ENCODE measurements at places on chromosomes 5 and 9.

DNA sequence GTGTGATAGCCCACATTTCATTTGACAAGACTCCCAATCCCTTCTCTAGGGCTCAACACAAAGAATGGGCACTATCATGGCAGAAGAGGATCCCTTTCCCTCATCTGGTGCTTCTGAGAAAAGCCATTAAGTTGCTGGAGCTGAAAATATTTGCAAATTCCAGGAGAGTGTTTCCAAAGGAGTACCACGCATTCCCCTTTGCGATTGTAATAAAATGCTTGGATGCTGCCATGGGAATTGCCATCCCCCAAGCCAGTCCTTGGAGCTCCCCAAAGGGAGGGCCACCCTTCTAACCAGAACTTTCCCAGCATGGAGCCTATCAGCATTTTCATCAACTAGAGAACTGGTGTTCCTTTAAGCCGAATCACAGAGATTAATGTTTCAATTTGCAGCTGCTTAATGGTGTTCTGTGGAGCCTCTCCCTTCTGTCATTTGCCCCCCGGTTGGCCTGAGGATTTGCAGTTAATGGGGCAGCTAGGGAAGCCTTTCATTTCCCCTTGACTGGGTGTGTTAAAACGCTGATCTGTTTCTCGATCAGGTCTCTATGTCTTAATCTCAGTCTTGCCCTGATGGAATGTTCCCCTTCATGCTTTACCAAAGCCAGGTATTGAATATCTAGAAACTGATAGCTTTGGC lies 133.0 kb downstream of the ENC1 start:
- no peak for DNase-seq

- no peak for DNase-seq
These were observed 152.7 kb downstream of the SLIT3 start for GRCh38 chr5:169148138-169148740.

GRCh38 chr9:114869845-114870244 lies 60.5 kb downstream of the TNFSF8 start:
- DNase-seq, result no peak

- DNase-seq, result no peak
These were observed 282.1 kb downstream of the NFIB start for GRCh38 chr9:14031810-14032209.

GRCh38 chr9:95826183-95826838 lies 49.2 kb upstream of the ERCC6L2 start:
- no peak for DNase-seq

DNA sequence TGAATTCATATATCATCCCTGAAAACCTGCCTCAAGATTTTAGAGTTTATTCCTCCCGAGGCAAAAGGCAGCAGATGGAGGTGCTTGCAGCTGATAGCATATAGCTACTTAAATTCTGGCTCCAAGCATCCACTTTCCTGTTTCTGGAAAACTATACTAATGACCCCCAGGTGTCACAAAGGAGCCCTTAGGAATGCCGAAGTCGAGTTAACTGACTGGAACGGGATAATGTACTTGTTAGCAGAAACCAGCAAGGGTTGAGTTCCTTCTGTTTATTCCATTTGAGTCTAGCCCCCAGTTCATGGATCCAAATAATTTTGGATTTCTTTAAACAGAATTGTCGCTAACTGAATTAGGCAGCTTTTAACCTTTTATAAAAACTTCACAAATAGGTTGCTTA lies 44.5 kb downstream of the PTTG1 start:
- DNase-seq, result no peak

DNA sequence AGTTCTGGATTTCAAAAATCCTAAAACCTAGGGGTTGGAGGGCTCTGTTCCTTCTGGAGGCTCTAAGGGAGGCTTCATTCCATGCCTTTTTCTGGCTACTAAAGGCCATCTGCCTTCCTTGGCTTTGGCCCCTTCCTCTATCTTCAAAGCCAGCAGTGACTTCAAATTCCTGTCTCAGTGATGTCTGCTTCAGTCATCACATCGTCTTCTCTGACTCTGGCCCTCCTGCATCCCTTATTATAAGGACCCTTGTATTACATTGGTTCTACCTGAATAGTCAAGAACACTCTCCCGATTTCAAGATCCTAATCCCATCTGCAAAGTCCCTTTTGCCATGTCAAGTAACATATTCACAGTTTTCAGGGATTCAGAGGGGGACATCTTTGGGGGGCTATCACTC lies 60.3 kb downstream of the GNA14 start:
- DNase-seq, result no peak

DNA sequence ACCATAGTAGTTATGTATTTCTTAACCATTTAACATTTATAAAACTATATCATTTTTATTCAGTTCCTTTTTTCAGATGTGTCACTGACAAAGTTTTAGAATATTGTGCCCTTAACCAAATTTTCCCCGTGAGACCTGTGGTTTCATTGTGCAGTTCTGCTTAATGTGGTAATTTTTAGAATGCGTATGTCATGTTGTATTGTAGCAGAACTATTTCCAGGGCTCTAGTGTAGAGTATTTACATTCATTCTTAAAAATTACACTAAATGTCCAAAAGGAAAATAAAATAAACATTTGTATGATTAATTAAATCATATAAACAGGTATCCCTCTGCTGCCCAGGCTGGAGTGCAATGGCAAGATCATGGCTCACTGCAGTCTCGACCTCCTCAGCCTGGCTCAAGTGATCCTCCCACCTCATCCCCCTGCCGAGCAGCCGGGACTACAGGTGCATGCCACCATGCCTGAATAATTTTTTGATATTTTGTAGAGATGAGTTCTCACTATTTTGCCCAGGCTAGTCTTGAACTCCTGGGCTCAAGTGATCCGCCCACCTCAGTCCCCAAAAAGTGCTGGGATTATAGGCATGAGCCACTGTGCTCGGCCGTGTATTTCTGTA lies 15.4 kb downstream of the SERINC5 start:
- no peak for DNase-seq

- peak; percentile 38 for DNase-seq
These were observed 24.4 kb downstream of the HNRNPH1 start for GRCh38 chr5:179599100-179599499.

DNA sequence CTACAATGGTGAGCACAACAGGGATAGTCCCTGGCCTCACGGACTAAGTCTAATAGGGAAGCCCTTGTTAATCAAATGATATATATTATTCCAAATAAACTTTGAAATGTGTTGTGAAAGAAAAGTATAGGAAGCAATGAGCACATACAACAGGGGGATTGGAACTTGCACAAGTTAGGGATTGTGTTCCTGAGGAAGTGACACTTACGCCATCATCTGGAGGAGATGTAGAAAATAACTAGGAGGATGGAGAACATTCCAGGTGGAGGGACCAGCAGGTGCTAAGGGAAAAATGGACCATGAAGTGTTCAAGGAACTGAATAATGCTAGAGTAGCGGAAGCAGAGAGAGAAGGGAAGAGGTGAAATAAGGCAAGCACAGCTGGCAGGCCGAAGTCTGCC lies 18.8 kb upstream of the RPS23 start:
- no peak for DNase-seq

- no peak for DNase-seq
These were observed 210.6 kb downstream of the GOLPH3 start for GRCh38 chr5:31963358-31964006.

DNA sequence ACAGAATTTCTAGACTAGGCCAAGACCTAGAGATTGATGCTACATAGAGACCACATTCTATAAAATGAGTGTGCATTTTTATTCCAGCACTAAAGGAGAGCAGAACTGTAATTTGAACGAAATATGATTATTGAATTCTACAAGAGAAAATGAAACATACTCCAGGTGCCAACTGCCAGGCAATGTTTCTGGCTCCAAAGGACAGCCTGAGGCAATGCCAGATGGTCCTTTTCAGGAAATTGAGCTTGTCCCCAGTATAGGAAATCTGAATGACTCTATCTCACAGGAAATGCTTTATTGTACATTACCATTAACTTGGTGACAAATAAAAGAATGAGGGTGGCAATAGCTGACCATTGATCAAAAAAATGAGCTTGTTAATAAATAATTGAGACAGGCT lies 28.8 kb upstream of the RASGRF2 start:
- no peak for DNase-seq

DNA sequence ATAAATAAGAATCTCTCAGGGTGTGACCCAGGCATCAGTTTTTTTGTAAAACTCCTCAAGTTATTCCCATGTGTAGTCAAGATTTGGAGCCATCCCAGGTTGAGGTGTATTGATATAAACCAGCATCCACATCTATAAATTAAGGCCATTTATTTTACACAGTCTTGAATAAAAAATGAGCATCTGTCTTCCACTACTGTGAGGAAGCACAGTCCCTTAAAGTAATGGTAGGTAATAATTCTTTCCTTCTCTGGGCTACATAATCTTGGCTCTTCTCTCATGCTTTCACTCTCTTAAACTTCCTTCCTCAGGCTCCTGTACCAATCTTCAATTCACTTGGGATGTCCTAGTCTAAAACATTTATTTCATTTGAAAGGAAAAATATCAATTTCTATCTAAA lies 110.3 kb downstream of the PDE4D start:
- no peak for DNase-seq

- DNase-seq, result no peak
These were observed 78.5 kb downstream of the ZCCHC7 start for GRCh38 chr9:37198831-37199230.

GRCh38 chr9:87035879-87036278 lies 88.6 kb upstream of the GAS1 start:
- no peak for DNase-seq
